Stimulated activated CD4-positive, alpha-beta T cell treated with anti-CD3 and anti-CD28 coated beads, Interleukin-4, amount 100 ng/mL, for 24 hours (primary cell): ENCODE measurements at places on chromosomes 3 and 15.

- DNase-seq, result no peak
These were observed 216.3 kb downstream of the STAG1 start for GRCh38 chr3:136535906-136536305.

DNA sequence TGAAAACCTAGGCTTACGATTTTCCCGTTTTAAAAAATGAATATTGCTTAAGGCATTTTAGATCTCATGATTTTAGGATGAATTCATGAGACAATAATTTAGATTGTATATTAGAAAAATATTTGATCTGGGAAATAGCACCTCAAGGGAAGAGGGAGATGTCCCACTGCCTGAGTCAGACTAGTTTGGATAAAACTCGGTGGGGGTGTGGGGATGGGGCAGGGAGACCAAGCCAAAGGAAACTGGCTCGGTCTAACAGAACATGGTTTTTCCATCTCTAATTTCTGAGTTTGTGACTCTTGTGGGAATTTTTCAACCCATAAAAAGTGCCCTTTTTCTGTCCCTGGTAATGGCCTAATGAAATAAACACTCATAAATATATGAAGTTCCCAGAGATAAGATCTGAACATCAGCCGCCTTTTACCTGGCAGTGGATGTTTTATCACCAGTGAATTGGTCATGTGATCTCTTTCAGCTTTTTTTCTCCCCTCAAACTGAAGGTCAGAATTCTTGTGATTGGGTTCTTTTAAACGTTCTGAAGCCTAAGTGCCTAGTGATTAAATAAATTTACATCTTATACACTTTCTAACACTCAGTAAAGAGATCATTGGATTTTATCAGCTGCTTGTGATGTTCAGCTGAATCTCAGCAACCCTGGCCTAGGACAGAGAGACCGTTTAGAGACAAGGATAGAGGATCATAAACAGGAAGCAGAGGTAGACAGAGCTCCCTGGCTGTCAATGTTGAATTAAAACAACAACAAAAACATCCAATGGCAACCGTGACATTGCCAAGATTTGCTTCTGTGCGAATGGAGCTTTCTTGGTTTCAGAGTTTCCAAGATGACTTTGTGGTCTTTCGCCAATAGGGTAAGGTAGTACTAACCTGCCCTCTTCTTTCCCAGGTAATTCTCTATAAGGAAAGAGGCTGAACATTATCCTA, 1038.2 kb downstream of the MCTP2 start:
- DNase-seq, result no peak

- no peak for DNase-seq
These were observed 13.7 kb downstream of the EEFSEC start for GRCh38 chr3:128166971-128167453.

- no peak for DNase-seq
These were observed 118.8 kb downstream of the ARPP21 start for GRCh38 chr3:35757991-35758757.

GRCh38 chr3:132248490-132248889, 68.7 kb upstream of the ACP3 start:
- DNase-seq, result no peak

DNA sequence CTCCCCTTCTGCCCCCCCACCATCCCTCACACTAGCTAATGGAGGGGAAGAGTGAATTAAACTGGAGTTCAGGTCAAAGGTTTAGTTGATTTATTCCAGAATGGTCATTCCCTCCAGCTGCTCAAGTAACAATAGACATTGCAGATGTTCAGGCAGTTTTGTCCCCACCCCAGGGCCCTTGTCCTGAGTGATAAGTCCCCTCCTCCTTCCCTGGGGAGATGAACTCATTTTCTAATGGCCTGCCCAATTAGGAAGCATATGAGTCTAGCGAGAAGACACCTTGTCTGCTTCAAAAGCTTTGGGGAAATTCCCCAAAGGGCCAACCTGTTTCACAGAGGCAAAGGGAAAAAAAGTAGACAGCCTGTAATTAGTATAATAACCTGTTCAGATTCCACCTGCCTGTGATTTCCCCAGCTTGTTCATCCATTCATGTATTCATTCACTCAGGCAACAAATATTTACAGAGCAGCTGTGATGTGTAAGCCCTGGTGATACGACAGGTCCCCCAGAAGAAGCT, 165.3 kb downstream of the SHQ1 start:
- no peak for DNase-seq

GRCh38 chr3:102511639-102512038, 76.8 kb downstream of the ZPLD1 start:
- DNase-seq, result no peak

GRCh38 chr3:127233371-127233770, 40.4 kb downstream of the PRR23E start:
- DNase-seq, result no peak

DNA sequence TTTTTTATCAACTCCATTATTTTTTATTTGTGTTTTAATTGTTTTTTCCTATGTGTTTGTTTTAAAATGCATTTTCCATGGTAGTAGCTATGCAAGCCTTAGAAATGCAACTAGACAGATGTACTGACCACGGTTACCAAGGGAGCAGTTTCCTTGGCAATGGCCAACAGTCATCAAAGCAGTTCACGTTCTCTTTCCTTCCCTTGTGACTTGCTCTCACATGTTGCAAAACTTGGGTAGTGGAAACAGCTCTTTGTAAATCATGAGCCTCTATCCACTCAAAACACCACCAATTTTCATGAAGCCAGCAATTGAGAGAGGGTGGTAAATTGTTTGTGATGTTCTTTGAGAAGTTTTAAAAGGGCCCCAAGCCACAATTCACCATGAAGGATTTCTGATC, 499.4 kb upstream of the MDFIC2 start:
- DNase-seq, result no peak

GRCh38 chr15:98304371-98304770, 343.9 kb downstream of the ARRDC4 start:
- no peak for DNase-seq

DNA sequence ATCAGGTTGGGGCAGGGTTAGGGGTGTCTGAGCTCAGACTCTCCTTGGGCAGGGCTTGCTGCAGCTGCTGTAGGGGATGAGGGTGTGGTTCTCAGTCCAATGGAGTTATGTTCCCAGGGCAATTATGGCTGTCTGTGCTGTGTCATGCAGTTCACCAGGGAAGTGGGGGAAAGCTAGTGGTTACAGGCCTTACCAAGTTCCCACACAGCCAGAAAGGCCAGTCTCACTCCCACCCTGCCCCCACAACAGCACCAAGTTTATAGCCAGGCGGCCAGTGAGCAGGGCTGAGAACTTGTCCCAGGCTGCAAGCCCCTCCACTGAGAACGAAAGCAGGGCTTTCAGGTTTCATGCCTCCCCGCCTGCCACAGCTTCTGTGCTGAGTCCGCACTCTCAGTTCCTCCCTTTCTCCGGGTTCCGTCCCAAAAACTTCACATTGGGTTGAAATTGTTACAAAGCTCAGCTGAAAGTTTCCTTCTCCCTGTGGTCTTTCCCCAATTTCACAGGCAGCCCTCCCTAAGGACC, 19.6 kb upstream of the CPOX start:
- DNase-seq, result no peak

DNA sequence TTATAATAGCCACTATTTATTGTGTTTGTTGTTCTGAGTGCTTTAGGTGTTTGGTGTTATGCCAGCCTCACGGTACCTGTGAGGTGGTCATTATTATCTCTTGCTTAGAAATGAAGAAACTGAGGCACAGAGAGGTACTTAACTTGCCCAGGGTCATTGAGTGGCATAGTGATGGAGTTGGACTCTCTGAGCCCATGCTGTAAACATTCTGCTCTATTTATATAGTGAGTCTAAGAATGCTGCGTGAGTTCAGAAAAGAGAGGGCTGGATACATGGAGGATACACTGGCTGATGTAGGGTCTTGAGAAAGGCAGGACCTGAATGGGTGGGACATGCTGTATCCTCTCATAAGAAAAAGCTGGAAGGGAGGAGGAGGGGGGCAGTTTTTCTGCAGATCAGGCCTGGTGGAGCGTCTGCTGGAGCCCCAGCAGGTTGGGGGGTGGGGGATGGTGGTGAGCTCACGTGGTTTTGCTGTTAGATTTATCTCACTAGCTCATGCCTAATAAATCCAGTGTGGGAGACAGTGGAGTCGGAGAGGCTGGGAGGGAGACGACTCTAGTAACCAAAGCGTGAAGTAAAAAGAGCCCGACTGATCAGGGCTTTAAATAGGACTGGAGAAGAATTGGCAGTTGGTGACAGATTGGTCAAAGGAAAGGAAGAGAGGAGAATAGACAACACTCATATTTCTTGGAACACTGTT, 16.0 kb downstream of the MED12L start:
- no peak for DNase-seq

DNA sequence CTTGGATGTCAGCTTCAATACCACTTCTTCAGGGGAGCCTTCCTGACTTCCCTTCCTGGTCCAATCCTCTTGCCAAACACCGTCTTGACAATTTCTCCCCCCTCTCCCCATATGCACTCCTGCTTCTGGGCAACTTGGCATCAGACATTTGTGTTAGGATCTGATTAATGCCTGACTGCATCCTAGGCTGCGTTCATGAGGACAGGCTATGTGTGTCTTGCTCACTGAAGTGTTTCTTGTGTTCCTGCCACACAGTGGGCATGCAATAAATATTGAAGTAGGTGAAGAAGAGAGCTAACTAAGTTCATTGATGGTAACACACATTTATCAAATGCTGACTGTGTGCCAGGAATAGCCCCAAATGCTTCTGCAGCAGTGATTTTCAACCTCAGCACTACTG, 36.4 kb upstream of the WNT5A start:
- no peak for DNase-seq

DNA sequence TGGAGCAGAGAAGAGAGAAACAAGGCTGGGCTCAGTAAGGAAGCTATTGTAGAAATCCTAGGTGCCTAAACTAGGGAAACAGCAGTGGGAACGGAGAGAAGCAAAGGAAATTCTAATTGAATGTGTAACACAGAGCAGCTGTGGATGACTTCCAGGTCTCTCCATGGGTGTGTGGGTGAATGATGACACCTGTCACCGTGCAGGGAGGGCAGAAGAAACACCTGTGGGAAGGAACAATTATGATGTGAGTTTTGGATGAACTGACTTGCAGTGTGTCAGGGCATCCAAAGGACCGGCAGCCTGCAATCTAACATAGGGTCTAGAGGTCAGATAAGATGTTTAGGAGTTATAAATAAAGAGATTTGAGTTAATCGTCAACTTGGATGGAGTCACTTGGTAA, 144.2 kb downstream of the RYR3 start:
- DNase-seq, result no peak

DNA sequence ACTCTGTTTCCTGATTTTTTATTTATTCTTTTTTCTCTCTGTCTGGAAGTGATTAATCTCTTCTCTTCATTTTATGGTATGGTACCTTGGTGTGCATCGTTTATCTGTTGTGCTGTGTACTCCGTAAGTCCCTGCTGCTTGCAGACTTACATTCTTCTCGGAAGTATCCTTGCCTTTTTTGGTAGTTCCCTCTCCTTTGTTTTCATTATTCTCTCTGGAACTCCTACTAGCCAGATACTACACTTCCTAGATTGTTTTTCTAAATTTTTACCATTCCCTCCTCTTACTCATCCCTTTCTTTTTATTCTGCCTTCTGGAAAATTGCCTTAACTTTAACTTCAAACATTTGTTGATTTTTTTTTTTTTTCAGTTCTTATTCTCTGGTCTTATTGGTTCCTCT, 27.2 kb downstream of the PIK3CA start:
- no peak for DNase-seq

DNA sequence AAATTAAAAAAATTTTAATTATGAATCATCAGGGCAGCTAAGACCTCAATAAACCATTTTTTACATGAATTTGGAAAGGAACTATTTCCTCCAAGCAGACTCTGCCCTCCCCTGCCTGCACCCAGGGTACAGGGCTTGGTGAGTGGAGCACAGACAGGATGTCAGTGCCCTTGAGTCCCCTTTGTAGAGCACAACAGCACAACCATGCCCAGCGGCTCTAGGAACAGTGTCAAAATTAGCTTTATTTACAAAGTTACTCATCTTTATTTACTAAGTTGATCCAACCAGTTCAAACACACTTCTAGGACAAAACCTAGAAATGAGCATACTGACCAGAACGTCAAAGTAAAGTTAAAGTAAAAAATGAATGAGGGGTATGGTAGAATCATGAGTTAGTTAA, 90.6 kb upstream of the TSC22D2 start:
- no peak for DNase-seq

GRCh38 chr15:42511007-42511391, 15.6 kb downstream of the SNAP23 start:
- no peak for DNase-seq

GRCh38 chr3:151612115-151612514, 121.6 kb upstream of the AADACL2 start:
- no peak for DNase-seq

GRCh38 chr3:52146811-52147210, 7.4 kb downstream of the POC1A start:
- no peak for DNase-seq
